Activated T-helper 1 cell treated with anti-CD3 and anti-CD28 coated beads, Interleukin-2, amount 50 U/mL, for 16 hours (primary cell): ENCODE measurements at places on chromosomes 4 and X.

GRCh38 chr4:7169134-7169533 lies 23.2 kb upstream of the SORCS2 start:
- DNase-seq = no peak

DNA sequence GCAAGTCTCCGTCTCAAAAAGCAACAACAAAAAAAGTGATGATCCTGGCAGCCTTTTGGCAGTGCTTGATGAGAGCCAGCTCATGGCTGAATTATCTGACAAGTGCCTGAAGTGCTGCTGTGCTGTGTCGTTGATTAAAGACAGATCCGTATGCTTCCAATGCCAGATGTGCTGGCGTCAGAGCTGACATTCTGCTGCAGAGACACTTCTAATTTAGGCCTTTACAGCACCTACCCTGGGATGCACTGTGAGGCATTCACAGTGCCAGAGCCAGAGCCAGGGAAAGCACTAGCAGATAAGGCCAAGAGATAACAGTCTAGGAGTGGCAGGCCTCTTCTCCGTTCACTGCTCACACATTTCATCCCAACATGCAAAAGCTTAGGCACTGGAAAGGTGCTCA lies 995.5 kb downstream of the RAB28 start:
- DNase-seq = no peak

GRCh38 chr4:139253713-139254112 lies 26.3 kb downstream of the MGARP start:
- no peak for DNase-seq

DNA sequence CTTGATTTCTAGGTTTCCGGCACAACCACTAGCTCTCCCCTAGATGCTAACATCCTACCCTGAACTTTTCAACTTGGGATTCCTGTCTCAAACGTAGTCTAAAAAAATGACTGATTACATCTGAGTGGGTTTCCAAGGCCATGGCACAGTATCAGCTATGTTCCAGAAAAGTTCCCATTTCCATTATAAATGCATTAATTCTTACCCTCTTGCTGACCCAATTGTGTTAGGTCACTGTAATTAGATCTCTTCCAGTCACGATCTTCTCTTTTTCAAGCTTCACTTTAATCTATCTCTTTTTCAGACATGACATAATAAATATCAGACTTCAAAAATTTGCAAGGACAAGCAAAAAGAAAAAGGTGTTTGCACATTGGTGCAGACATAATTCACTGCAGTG lies 50.6 kb upstream of the PDE5A start:
- no peak for DNase-seq

DNA sequence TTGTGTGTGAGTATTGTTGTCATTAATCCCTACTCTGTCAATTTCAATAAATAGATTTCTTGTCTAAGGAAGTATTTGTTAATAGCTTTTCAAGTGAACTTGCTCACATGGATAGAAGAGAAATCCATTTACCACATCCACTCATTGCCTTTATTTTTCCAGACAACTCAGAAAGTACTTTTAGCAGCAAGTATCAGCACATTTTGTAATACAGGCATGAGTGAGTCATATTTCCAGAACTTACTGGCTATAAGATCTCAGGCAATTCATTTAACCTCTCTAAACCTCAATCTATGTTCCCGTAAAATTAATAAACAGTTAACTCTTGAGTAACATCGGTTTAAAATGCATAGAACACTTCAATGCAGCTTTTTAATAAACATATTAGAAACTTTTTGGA lies 317.9 kb upstream of the PCDH7 start:
- DNase-seq = no peak

- DNase-seq = no peak
These were observed 1710.5 kb upstream of the TENM3 start for GRCh38 chr4:180532691-180533090.

DNA sequence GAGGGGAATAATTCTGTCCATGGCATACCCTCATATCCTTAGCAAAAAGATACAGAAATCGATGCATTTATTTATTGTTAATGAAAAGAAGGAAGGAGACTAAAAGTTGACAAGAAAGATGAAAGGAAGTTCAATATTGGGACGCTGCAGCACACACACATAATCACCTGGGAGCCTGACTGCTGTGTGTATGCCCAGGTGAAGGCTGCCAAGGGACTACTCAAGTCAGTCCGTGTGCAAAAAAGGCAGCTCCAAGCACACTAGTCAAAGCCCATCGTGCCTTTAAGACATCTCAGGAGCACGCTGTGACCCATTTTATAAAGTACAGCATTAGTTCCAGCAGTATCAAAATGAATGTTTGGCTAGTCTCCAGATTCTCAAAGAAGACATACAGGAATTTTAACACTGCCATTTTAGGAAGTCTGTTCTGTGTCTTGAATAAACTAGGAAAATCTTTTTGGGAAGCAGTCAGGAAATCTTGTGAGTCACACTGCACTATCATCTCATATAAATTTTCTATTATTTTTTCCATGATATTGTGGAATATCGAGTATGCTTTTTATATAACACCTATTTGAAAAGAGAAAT lies 363.9 kb downstream of the GASK1B start:
- no peak for DNase-seq

DNA sequence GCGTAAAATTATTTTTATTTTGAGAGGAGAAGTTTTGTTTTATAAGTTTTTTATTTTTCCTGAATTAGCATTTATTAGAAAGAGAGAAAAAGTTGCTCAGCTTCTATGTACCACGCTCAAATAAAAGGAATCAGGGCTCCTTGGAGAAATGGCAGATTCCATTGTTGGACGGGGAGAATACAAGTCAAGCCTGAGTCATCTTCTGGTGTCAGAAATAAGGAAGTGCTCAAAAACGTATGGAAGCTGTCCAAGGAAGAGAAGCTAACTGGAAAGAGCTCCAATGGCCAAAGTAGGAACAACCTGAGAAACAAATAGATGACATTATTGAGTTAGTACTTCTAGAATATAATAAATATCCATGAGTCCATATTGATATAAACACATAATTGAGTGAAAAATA lies 89.3 kb upstream of the NEIL3 start:
- DNase-seq = no peak

- DNase-seq = no peak
These were observed 337.9 kb upstream of the FGF13 start for GRCh38 chrX:139049465-139049864.

DNA sequence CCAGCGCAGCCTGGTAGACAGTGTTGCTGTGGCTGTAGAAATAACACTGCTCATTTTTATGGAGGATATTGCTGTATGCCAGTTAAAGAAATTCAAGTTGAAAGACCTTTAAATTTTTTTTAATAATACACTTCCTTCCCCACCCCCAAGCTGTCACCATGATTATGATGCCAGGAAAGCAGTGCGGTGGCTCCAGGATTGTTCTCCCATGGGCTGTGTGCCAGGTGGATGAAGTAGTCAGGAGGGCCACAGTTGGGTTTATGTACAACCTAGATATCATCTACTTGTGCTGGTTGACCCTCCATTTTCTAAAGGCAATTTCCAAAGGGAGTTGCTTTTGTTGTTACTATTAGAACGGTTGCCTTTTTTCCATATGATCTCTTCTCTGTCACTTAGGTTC lies 136.6 kb downstream of the AFF1 start:
- DNase-seq = no peak

DNA sequence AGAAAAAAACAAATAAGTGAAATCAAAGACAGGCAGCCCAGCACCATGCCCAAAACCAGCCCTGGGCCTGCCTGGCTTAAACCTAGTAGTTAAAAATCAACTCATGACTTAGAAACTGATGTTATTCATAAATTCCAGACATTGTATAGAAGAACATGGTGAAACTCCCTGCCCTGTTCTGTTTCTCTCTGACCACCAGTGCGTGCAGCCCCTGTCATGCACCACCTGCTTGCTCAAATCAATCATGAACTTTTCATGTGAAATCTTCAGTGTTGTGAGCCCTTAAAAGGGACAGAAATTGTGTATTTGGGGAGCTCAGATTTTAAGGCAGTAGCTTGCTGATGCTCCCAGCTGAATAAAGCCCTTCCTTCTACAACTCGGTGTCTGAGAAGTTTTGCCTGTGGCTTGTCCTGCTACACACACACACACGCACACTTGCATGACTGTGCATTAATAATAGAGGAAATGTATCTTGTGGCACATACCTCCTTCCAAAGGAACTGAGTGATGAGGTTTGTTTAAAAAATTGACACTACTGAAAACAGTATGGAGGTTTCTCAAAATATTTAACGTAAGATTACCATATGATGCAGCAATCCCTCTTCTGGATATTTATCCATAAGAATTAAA lies 39.2 kb upstream of the UGT2B7 start:
- DNase-seq = no peak

GRCh38 chr4:159433337-159433736 lies 330.5 kb downstream of the RAPGEF2 start:
- DNase-seq = no peak

GRCh38 chr4:73189274-73189810 lies 69.3 kb downstream of the ANKRD17 start:
- DNase-seq = no peak

GRCh38 chr4:27524224-27524623 lies 663.6 kb downstream of the STIM2 start:
- no peak for DNase-seq

DNA sequence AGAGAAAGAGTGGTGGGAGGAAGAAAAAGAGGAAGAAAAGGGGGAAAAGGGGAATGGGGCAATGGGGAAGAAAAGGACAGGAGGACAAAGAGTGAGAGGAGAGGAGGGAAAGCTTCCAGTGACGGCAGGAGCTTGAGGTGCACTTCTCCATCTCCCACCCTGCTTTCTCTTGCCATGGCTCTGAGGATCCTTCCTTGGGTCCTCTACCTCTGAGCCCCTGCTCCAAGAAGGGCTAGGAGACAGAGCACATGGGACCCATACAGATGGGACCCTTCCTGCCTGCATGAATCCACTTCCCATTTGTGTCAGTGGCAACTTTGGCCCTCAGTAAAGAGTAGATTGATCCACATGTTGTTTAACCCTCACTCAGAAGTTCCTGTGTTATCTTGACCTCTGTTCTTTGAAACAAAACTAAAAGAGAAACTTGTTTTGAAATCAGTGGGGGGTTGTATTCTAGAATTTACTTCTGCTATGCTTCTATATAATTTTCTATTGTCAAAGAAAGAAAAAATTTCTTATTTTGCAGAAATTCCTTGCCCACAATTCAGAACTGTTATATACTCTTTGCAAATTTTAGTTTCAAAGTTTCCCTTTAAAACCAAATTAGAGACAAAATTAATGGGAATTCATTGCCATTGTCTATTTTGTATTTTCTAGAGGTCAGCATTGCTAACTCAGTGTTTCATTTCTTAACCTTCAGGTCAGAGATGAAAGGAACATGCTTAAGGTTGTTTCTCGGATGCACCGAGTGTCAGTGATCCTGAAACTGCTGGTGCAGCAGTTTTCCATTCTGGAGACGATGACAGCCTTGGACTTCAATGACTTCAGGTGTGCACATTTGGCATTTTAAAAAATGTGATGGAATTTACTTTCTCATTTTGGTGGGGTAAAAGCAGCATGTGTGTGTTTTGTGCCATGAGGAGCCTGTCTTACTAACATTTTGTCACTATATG lies 5.0 kb downstream of the TDO2 start:
- no peak for DNase-seq

DNA sequence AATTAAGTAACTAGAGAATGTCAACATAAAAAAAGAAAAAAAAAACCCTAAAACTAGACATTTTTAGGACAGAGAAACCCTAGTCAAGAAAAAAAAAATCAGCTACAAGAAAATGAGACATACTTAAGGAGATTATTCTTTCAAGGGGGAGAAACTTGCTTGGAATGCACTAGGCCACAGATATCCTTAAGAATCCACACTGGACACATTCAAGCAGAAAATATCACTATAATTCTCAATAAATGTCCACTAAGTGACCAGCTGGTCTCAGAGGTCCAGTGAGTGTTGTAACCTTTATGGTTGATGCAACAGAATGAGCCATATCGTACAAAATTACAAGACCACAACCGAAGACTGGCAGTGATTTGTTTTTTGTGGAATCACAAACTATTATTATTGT lies 15.6 kb upstream of the IBSP start:
- DNase-seq = no peak

DNA sequence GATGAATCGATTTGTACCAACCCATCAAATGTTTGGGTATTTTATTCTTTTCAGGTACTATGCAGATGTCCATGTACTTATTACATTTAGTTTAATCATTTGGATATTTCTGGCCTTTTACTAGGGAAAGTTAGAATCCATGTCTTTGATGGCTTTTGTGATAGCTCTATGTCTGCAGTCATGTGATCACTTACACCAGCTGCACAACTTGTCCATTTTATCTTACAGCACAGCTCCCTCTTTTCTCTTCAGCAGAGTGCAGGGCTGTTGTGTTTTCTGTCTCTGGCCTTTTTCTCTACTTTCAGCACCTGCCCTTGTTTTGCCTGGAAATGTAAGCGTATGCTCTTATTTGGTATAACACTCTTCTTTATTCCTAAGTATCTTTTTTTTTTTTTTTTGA lies 30.6 kb downstream of the WWC2 start:
- no peak for DNase-seq

GRCh38 chrX:53681661-53682060 lies 4.9 kb downstream of the HUWE1 start:
- DNase-seq = no peak

DNA sequence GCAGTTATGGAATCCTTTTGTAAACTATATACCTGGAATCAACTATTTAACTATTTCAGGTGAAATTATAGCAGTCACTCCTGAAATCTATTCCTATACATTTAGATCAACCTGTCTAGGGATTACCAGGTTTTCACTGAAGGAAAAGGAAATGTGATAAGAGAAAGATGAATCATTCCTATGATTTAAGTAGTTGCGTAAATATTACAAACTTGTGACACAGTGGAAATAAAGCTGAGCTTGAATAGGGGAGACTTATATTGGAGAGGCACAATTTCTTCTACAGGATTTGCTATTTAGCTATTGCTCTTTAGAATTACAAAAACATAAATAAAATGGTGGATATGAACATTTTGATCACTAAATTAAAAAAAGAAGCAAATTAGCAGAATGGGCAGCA lies 284.1 kb upstream of the EPHA5 start:
- no peak for DNase-seq

DNA sequence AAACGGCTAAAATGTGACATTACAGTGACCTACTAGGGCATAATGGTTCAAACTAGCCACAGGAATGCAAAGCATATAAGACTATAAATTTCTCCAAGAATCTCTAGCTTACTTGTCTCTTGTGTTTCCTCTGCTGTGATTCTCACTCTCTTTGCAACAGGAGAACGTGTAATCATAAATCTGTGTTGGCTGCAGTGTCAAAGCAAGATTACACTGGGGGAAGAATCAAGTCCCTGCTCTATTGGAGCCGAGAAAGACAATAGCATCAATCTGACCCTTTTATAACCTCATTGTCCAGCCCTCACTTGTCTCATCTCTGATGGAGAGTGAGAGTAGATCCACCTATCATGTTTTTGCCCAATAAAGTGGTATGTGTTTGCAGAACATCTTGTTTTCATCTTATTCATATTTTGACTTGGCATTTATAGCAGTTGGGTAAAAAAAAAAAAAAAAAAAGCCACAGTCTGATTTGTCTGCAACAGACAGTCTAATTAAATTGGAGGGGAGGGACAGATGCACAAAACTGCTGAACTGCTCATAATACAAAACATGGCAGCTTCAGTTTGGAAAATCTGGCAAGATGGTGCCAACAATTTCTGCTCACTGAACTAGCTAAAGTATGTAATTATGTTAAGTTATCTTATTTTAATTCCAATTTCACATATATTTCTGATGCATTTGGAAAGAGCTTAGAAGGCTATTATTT lies 165.0 kb upstream of the GABRA2 start:
- DNase-seq = no peak

- no peak for DNase-seq
These were observed 42.0 kb downstream of the MAP7D3 start for GRCh38 chrX:136209016-136209738.

- no peak for DNase-seq
These were observed 21.9 kb downstream of the RASL11B start for GRCh38 chr4:52883707-52884669.
